Smooth muscle cell of trachea (primary cell): ENCODE measurements at places on chromosomes 2 and 18. TPM values are rescaled to one million over a fixed set of nuclear protein-coding genes. Genes with fewer than 3 reads are reported as not detected.

Gene LHCGR
- total RNA-seq = not detected in 2 replicates

Gene RUFY4
- not detected in 2 replicates for total RNA-seq

Gene RASGRP3
- 1.3 and 1.5 TPM in 2 replicates for total RNA-seq

Gene ATP6V1C2
- under 0.01 TPM in 1 of 2 replicates, not detected in the other for total RNA-seq

Gene EVA1A
- total RNA-seq = 18.0 and 32.1 TPM in 2 replicates

Gene MAP3K19
- not detected in 2 replicates for total RNA-seq

Gene ZNF892
- total RNA-seq = 6.3 and 7.9 TPM in 2 replicates

Gene C1GALT1C1L
- 0.50 and 1.0 TPM in 2 replicates for total RNA-seq
